ENCODE measurements at places on chromosomes 11 and 22.

DNA sequence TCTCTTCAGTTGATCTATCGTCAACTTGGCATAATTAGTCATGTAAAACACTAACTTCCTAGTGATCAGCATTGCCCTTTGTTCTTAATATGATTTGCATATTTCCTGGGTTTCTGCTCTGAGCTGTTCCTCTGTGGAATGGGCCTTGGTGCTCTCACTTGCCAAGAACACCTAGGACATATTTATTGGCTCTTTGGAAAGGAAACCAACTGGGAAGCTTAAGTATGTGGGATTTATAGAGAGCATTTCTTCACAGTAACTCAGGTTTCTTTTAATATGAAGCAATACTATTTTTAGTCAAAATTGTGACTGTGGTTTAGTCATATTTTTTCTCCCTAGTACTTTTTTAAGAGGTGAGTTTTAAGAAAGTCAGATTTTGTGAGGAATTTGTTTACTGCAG, 28.8 kb downstream of the FAT3 start:
- DNase-seq: no peak

DNA sequence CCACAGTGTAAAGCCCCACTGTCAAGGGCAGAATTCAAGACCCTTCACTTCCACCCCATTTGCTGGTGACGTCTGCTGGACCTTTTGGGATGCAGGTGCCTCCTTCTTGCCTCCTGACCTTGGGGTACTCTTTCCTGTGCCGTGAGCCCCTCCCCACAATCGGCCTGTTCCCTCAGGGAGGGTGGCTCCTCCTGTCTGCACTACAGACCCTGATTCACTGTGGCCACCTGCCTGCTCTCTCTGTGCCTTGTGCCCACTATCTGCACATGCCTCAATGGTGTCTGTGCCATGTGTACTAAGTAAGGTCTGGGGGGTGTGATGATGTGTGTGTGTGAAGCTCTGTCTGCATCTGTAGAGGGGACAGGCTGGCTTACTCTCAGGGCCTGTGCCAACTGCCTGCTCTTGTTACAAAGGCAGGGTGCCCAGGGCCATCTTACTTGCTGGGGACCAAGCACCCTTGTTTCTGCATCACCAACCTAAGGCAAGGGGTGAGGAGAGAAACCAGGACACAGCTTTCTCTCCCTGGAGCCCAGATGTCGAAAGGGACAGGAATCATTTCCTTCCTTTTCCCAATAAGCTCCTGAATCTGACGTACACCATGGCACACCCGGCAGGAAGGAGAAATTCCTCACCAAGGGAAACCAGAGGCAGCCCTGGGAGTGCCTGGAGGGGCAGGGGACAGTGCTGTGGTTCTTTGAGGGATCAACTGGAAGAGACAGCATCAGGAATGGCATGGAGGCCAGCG, 3.7 kb downstream of the PPM1F start:
- DNase-seq: no peak

DNA sequence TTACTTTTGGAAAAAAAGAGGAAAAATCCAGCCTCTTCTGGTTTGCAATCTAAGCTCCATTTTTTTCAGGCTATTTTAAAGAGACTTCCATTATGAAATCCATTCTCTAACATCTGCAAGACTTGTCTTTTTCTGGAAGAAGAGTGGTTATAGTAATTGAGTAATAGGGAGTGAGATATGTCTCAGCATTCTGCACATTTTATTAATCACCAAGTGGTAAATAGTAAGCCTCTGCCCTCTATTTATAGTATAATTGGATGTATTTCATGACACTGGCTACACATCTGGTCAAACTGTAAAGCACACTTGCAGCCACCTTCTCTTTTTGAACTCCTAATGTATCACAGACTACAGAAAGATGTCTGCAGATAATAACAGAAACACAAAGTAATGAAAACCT, 391.1 kb downstream of the ETS1 start:
- DNase-seq: no peak

- no peak for DNase-seq
Measured at GRCh38 chr11:73269459-73270015, 2.6 kb upstream of the P2RY6 start.

DNA sequence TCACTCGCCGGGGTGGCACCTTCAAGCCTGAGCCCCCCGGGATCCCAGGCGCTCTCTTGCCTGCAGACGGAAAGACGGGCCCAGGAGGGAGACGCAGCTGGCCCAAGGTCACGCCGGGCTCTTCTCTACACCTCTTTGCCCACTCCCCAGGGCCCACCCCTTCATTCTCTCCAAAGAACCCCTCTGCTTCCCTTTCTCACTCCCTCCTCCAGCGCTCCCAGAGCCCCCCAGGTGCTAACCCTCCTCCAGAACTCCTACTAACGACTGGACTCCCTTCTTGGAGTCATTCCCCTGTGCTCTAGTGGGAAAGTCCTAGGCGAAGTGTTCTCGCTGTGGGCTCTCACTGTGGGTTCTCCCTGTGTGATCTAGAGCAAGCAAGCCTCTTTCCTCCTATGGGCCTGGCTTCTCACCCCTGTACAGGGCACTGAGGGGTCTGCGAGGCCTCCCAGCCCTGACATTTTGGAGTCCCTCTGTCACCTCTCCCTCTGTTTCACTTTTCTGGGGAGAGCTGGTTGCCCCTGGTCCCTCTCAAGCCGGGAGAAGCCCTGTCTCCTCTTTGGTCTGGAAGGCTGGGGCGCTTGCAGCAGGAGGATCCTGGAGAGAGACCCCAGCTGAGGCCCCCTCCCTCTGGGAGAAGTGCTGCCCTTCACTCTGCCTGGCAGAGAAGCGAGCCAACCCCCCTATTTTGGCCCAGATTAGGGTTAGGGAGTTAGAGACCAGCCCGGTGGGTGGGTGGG, 858 bp downstream of the OAF start:
- DNase-seq: no peak

DNA sequence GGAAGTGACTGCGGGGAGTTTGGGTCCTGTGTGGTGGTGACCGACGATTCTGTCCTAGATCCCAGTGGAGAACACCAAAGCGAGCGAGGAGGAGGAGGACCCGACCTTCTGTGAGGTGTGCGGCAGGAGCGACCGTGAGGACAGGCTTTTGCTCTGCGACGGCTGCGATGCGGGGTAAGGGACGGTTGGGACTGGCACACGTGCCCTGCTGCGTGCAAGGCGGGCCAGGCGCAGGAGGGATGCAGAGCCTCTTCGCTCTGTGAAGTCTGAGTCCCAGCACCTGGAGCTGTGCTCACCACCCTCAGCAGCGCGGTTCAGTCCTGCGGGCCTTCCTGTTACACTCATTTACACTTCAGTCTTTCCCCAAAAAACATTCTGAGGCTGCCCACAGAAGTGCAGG, 16.2 kb downstream of the PHRF1 start:
- no peak for DNase-seq

GRCh38 chr11:3834664-3835461, 5.9 kb downstream of the RHOG start:
- no peak for DNase-seq

DNA sequence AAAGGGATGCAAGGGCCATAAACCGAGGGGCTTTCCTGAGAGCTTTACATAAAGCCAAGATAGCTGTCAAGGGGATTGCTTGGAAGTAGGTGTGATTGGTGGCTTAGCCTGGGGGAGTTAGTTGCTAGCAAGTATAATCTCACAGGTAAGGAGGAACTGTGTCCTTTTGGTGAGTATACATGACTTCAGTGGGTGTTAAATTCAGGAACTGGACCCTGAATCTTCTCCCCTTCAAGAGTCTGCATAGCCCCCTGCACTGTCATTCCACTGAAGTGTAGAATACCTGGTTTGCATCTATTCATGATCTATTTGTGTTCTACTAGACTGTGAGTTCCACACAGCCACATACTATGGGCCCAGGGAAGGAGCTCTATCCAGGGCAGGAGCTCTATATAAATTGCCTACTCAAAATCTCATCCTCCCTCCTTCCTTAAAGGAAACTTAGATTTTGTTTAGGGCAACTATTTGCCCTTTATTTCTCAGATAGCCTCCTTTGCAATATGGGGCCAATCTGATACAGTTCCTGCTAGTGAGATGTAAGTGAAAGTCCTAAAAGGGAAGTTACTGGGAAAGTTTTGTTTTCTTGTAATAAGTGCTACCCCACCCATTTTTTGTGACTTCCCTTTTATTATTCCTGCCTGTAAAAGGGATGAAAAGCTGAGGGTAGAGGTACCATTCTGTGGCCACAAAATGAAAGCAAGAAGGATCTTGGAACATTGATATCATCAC, 120.5 kb downstream of the PGR start:
- DNase-seq: no peak

- DNase-seq: no peak
Measured at GRCh38 chr11:16874275-16874975, 136.0 kb downstream of the C11orf58 start.

GRCh38 chr11:24748261-24748660, 251.4 kb downstream of the LUZP2 start:
- no peak for DNase-seq

- DNase-seq: no peak
Measured at GRCh38 chr11:3002871-3003270, 10.7 kb upstream of the NAP1L4 start.

Measured in stimulated activated CD4-positive, alpha-beta T cell treated with anti-CD3 and anti-CD28 coated beads, Interleukin-1b, Interleukin-23, amount 100 ng/mL, for 1 hour (primary cell).